Stimulated activated CD4-positive, alpha-beta T cell treated with anti-CD3 and anti-CD28 coated beads, Interleukin-12 subunit alpha, Interleukin-12 subunit beta, amount 100 ng/mL, for 48 hours (primary cell): ENCODE measurements at places on chromosomes 2 and 18.

DNA sequence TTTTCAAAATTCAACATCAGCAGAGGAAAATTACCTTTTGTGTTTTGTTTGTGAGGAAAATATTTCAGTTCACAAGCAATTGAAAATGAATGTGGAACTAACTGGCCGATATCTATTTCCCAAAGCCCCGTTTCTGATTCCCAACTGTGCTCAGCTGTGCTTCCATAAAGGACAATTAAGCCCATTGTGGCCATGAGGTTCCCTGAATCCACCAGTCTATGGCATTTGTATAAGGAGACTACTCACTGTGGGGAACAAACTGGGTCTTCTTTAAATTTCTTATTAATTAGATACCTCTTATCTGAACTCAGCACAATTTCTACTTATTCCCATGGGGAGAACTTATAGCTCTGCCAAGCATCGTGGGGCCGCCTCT is 31.4 kb upstream of the AGAP1 start:
- no peak for DNase-seq

DNA sequence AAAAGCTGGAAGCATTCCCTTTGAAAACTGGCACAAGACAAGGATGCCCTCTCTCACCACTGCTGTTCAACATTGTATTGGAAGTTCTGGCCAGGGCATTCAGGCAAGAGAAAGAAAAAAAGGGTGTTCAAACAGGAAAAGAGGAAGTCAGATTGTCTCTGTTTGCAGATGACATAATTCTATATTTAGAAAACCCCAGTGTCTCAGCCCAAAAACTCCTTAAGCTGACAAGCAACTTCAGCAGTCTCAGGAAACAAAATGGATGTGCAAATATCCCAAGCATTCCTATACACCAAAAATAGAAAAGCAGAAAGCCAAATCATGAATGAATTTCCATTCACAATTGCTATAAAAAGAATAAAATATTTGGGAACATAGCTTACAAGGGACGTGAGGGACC is 11.1 kb downstream of the SLC8A1 start:
- no peak for DNase-seq

DNA sequence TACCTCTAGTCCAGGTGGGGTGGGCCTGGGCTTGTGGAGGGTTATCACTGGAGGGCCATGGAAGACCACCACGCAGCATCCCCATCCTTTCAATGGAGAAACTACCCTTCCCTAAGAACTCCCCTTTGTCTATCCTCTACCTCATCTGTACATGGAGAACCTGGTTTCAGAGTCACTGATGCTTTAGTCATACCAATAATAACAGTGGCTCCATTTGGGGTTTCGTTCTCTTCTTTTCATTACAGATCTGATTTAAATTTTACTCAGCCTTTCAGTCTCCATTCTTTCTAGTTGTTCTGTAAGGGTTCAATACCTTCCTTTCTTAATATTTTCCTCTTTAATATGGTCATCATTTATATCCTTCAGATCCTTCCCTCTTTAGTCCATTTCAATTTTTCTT is 54.6 kb upstream of the ZFP36L2 start:
- DNase-seq, result no peak

DNA sequence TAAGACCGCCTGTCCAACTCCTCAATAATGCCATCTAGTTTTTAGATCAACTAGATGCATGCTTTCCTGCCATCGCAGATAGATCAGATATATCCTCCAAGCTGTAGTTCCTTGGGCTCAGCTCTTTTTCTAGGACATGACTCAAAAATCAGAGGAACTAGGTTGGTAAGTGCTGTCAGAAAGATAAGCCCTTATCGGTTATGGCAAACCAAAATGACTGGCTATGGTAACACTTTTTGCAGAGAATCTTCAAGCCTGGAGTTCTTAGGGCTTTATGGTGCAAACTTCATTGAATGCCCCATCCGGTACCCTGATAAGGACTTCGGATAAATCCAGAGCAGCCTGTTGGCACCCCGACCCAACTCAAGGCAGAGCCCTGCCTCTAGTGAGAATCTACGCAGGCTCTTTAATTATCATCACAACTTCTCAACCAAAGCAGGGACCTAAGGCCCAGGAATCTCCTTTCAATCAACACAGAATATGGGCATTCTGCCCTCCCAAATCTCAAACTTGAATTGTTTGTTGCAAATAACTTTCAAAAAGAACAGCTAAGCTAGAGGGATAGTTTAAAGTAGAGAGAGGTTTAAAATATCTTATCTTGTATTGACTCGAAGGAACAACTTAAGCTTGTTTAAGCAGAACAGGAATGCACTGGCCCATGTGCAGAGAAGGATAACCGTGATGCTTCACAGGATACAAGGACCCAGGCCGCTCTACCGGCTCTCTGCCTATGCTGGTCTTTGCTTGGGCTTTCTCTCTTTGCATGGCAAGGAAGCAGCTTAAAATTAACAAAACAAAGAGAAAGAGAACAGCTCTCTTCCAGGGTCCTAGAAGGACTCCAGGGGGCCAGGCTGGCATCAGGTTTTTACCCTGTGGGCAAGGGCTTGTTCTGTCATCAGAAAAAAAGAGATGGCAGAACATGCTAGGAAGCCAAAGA is 3.4 kb upstream of the CYP1B1 start:
- DNase-seq, result no peak
